Activated CD8-positive, alpha-beta memory T cell treated with anti-CD3 and anti-CD28 coated beads for 24 hours (primary cell): ENCODE measurements at places on chromosomes 1 and 21.

DNA sequence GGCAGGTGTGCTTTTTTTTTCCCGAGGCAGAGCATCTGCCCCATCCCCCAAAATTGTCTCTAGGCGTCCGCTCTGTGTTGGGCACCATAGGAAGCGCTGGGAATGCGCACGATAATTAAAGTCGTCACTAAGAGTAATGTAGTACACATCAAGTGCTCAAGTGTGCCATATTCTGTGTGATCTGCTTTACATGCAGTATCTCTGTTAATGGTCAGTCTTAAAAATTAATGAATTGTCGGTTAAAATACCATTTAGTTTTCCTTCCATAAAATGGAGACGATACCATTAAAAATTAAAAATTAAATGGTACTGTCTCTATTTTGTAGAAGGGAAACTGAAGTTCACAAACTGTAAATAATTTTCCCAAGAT is 544 bp upstream of the CCT8 start:
- no peak for DNase-seq

GRCh38 chr1:212520746-212521145 is 87.8 kb upstream of the ATF3 start:
- no peak for DNase-seq

DNA sequence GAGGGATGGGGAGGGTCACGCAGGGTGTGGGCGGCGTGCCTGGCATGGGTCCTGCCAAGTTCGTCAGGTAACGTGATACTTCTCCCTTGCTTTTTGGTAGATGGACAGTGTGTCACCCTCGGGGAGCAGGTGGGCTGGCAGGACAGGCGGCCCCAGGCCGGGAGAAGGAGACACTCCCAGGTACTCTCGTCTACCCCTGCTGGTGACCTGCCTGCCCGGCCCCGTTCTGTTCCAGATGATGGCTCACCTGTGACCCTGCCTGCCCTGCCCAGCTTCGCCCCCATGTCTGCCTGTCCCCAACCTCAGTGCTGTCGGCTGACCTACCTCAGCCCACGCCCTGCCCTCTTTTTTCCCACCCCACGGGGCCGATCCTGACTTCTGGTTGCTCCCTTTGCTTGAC is 144.7 kb downstream of the PCBP3 start:
- no peak for DNase-seq

DNA sequence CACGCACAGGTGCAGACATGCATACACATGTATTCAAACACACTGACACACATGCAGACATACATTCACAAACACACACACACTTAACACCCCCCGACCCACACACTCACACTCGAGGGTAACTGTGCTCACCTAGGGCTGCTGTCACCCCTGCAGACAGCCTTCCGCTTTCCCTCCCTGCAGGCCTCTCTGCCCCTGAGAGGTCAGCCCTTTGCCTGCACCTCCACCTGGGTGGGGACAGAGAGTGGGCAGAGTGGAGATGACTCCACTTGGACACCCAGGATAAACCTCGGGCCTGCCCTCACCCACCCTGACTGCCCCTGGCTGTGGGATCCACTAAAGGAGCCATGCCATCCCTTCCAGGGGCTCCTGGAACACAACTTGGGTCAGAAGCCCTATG is 264.3 kb downstream of the PTPRU start:
- DNase-seq, result peak; percentile 37

DNA sequence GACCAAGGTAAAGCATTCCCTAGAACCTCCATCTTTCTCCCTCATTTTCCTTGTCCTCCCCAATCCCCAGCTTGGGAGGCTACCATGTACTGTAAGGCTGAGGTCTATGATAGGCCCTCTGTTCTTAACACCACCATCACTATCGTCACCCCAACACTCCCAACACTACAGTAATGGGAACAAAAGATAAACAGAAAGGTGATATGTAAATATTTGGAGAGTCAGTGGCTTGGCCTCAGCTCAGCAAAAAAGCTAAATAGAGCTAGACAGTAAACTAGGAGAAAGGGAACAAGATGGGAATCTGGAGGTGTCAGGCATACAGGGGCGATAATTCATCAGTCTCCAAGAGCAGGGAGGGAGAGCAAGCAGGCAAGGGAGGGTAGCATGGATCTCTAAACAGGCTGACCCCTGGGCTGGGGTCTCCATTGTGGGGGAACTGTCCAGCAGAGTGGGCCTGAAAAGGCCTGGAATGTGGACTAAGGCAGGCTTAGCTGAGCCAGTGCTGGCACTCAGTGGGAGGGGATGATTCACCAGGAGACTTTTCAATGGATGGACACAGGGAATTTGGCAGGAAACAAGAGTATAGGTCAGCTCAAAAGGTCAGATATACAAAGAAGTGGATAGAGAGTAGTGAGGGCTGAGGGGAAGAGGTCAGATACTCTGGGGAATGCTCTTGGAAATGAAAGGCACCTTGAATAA is 6.7 kb downstream of the WNT2B start:
- no peak for DNase-seq

GRCh38 chr1:226719596-226720387 is 19.3 kb downstream of the ITPKB start:
- DNase-seq, result no peak

- peak; percentile 81 for DNase-seq
Observed at GRCh38 chr1:234722904-234723720, 113.1 kb upstream of the IRF2BP2 start.

DNA sequence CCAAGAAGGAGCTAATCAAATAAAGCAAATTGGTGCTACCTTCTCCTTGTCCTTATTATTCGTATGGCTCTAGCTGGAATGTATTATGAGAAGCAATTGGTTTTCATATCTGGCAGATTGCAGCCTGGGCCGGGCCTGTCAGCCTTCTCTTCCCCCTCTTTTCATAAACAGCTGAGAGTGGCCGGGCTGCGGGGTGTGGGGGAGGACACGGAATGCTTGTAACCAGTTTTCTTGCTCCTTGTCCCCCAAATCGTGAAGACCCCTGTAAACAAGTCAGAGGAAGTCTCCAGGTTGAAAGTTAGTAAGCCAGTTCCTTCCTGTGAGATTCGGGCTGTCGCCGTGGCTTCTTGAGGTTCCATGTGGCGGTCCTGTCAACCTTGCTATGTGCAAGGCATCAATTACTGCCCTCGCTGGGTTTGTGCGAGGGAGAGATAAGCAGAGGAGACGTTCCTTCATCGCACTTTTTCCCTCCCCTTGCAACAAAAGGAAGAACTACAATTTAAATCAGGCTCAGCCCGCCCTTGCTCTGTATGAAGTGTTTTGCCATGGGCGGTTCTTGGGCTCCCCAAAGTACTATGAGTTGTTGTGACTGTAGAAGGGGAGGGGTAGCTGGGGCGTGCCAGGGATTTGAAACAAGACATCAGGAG is 450.7 kb downstream of the CAMTA1 start:
- DNase-seq, result no peak

- DNase-seq, result no peak
Observed at GRCh38 chr21:45317398-45318145, 29.9 kb upstream of the POFUT2 start.

GRCh38 chr1:61875198-61875597 is 132.9 kb downstream of the PATJ start:
- DNase-seq, result no peak

DNA sequence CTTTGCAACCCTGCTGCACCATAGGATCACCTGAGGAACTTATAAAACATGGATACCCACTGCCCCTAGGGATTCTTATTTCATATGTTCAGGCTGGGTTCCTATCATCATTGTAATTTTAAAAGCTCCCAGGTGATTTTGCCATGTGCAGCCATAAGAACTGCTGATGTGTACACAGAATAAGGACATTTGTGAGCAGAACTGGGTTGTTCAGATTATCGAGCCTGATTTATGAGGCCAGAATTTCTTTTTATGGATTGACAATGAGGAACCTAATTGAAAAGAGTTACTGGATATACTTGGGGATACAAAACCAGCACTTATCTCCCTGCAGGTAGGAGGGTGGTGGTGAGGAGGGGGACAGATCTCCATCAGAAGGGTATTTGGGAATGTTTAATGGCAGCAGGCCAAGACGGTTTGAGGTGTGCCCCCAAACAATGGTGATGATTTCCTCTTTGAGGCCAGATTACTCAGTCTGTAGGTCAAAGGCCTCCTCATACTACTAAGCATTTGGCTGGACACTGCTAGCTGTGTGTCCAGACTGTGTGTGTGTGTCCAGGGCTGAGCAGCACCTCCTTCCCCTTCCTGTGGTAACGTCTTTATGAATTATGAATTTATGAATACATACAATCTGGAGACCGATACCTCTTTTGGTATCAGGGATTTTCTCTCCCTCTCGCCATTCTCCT is 18.9 kb downstream of the NOS1AP start:
- DNase-seq, result no peak

DNA sequence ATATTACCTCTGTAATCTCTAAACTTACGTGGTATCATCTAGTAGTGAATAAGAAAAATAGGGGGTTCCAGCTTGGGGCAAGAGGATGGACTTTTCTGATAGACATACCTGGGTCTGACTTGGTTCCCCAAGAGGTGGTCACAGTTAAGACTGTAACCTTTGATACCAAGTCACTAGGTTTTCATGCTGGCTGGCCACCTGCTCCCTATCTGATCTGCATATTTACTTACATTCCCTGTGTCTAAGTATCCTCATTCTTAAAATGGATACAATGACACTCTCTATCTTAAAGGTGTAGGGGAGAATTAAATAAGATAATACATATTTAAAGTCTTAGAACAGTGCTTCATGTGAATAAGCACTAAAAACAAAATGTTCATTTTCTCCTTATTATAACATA is 312.1 kb downstream of the DSCAM start:
- no peak for DNase-seq

DNA sequence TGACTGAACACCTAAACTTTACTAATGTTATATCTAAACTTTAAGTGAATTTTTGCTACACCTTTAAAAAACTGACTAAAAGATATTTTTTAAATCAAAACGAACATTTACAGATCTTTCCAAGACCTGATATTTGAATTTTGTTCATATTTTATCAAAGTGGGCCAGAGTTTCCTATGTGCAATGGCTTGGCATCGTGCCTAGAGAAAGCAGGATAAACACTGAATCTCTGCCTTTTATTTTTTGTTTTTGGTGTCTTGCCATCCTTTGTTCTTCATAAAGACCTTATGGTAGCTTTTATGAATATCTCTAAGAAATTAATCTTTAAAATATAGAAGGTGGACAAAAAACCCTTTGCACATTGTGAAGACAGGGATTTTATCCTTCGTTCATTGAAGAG is 25.8 kb upstream of the VPS26C start:
- no peak for DNase-seq

- no peak for DNase-seq
Observed at GRCh38 chr21:45589686-45590245, 47.5 kb upstream of the SLC19A1 start.

GRCh38 chr1:189658381-189658780 is 819.3 kb downstream of the BRINP3 start:
- no peak for DNase-seq

DNA sequence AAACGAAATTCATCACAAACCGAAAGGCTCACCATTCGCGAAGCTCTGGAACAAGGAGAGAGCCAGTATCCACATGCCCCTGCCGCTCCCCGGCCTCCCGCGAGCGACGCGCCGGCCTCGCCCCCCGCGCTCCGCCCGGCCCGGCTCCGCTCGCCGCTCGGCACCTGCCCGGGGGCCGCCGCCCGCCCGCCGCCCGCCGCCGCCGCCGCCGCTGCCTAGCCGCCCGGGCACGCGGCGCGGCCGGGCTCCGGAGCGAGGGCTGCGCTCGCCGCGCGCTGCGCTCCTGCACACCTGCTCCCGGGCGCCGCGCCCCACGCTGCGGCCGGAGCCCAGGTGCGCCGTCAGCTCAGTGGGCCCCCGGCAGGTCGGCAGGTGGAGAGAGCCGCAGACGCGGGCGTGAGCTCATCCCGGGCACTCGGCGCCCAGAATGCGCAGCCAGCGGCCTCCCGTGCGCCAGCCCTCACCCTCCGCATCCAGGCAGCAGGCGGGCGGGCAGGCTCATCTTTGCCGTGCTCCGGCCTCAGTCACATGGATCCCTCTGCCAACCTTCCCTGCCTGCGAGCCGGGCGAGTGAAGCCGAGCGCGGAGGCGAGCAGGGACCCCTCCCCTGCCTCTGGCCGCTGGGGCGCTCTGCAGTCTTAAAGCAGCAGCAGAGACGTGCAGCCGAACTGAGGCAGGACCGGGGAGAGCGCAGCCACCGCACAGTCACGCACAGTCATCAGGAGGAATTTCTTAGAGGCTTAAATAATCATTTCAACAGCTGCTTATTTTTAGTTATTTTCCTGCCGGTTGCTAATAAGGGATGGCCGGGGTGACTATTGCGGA is at the start of gene DSCAM:
DSCAM (minus strand) TSS at position 572 of the 825 bp plus-strand sequence; CDS start at position 75, 497 bp downstream.
- DNase-seq, result no peak

DNA sequence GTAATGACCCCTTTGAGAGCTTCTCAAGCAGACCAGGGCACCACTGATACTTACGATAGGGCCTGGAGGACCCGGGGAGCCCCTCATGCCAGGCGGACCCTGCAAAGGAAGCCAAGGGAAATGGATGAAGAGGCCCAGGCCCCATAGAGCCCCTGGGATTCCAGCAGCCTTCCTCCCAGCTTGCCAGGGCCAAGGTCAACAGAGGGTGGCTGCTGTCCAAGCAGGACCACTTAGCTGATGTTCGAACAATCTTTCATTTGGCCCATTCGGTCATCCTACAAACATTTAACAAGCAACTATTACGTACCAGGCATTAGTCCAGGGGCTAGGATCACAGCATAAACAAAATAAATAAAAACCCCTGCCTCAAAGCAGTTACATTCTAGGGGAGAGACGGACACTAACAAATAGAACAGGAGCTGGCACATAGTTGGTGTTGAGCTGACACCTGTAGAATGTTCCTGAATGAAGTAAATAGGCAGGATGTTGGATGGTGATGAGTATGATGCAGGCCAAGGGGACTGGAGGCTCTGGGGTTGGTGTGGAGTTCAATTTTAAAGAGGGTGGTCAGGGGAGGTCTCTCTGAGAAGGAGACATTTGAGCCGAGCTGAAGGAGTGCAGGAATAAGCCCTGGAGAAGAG is 27.0 kb upstream of the PEF1 start:
- DNase-seq, result no peak

- no peak for DNase-seq
Observed at GRCh38 chr21:15894596-15894995, 164.8 kb downstream of the USP25 start.

DNA sequence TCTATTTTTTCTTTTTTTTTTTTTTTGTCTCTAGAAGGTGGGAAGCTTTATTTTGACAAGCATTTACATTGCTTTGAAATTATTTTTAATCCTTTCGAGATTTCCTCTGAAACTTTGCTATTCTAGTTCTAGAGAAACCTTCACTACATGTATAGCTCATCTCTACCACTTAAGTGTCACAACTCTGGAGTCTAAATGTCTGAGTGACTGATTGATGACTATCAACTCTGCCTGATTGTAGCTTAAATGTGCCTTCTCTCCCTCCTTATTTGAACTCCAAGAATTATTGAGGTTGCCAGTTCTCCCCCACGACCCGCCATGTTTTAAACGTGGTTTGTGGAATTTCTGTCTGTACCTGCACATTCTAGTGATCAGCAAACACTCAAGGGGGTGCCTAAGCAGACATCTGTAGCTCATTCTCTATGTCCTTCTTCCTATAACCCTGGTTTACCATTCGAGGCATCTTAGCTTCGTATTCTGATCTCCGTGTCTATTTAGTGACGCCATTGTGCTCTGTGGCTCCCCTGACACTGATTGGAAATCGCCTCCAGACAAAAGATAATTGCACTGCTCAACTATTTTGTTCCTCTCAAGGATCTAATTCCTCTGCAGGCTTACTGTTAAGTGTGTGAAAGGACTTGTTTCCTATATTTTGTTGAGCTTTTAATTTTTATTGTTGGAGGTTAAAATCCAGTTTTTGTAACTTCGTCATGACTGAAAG is 1570.6 kb downstream of the BRINP3 start:
- DNase-seq, result no peak
